ENCODE measurements at places on chromosomes 1 and 21.

GRCh38 chr1:1274299-1274930, 761 bp upstream of the UBE2J2 start:
- no peak for DNase-seq

- DNase-seq = no peak
These were observed 14.1 kb downstream of the HIPK1 start for GRCh38 chr1:113943028-113943811.

DNA sequence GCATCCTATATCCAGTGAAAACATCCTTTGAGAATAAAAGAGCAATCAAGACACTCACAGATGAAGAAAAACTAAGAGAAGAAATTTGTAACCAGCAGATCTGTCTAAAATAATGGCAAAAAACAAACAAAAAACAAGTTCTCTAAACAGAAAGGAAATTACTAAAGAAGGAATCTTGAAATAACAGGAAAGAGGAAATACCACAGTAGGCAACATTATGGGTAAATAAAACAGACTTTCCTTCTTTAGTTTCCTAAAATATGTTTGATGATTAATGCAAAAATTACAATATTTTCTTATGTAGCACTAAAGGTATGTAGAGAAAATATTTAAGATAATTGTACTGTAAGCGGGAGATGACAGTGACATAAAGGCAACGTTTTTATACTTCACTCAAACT, 23.5 kb downstream of the SLC19A1 start:
- DNase-seq = no peak

DNA sequence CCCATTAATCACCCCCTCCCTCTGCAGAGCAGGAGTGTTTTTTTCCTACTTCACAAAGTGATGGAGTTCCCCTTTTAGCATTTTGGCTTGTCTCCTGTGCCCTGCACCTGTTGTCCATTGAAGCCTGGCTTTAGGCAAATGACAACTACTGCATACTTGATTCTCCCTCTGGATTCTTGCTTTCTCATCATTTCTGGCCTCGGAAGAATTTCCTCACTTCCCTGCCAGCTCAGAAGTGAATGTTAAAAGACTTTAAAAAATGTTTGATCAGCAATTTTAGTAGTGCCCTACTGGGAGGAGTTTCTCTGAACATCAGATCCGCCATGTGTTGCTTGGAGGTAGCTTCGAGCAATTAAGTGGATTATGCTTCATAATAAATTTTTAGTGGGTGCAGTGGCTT, 28.1 kb downstream of the RCOR3 start:
- DNase-seq = no peak

- no peak for DNase-seq
These were observed 64.4 kb downstream of the PHTF1 start for GRCh38 chr1:113694910-113695309.

DNA sequence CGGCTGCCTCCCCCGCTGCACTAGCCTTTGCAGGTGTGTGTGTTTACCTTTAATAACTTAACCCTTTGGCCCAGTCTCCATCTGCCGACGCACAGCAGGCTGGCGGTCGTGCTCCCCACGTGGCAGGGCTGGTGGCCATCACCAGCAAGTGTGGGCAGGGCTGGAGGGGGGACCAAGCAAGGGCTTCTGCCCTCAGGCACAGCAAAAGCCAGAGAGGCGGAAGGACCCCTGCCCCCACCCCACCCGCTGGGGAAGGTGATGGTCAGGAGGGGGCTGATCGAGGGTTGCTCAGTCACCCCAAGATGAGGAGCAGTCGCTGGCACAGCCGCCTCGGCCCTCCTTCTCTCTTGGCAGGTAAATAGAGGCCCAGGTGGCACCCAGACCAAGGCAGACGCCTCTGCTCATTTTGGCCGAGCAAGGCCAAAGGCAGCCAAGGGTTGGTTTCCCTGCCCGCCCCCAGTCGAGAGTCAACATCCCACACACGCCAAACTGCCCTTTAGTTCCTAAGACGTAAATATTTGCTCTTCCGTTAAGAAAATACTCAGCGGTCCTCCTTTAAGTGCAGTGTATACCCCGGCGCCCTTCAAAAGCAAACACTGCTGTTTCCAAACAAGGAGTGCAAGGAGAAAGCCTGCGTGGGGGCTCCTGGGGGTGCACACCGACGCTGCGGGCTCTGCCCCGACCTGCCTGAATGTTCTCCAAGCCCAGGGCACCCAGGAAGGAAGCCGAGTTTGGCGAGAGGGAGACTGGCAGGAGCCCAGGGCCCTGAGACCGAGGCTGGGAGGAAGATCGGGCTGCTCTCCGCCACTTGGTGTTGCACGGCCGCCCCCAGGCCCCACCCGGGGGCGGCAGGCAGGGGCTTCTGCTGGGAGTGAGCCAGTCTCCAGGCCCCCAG, 82.7 kb downstream of the SIK1 start:
- no peak for DNase-seq

- DNase-seq = no peak
These were observed 2.5 kb downstream of the WNT9A start for GRCh38 chr1:227944931-227945890.

DNA sequence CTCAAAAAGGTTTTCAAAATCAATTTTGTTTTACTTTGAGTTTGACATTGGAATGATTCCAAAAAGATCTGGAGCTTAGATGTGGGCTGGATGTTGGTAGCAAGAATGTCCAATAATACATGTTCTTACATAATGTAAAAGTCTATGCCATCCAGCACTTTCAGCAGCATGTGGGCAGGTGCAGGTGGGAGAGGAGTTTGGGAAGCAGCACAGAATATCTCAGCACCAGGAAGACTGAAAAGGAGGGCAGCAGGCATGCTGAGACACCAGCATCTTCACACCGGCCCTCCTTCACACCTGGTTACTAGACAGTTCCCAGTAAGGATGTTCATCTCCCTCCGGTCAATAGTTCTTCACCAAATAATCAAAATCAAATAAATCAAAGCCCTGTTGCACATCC, 166.6 kb downstream of the ZBTB18 start:
- DNase-seq = no peak

DNA sequence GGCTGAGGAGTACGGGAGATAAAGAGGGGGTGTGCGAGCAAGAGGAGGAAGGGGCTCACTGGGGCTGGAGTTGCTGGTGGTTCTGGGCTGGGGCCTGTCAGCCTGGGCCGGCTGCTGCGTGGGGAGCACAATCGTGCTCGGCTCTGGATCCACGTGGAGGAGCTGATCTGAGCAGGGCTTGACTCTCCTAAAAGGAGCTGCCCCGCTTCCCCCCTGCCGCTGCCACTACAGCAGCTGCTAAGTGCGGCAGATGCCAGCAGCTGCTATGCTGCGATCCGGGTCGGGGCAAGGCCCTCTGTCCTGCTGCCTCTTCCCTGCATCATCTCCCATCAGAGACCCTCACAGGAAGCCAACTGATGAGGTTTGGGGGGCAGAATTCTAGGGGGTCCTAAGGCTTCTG, 165.9 kb downstream of the PCBP3 start:
- no peak for DNase-seq

DNA sequence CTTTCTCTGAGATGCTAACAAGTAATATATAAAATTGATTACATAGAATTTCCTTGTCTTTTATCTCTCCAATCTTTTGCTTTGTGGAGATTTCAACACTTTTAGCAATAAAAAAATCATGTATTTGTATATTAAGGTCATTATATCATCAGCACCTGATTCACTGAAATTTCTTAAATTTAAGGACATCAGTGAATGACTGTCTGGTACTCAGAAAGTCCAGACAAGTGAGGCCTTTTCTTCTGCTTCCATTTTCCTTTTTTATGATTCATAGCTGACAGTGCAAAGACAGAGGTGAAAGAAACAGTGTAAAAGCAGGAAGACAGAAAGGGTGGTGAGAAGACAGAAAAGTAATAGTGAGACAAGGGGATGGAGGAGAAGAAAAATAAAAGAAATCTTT, 54.6 kb downstream of the FASLG start:
- DNase-seq = no peak

GRCh38 chr1:83961571-83962295, 37.2 kb downstream of the TTLL7 start:
- DNase-seq = no peak

DNA sequence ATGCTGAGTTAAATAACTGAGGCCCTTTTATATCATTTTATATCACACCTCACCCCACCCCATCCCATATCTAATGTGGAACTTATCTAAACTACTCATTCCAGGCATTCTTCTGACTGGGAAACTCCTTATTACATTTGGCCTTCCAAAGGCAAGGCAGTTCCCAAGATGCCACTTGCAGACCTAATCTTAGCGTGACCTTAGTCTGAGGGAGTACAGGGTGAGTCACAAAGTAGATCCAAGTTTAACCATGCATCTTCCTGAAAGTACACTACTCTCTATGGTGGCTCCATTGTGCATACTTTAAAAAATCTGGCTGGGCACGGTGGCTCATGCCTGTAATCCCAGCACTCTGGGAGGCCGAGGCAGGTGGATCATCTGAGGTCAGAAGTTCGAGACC, 353.6 kb upstream of the C1orf87 start:
- DNase-seq = no peak

- no peak for DNase-seq
These were observed 51.6 kb upstream of the ITPKB start for GRCh38 chr1:226790545-226791181.

DNA sequence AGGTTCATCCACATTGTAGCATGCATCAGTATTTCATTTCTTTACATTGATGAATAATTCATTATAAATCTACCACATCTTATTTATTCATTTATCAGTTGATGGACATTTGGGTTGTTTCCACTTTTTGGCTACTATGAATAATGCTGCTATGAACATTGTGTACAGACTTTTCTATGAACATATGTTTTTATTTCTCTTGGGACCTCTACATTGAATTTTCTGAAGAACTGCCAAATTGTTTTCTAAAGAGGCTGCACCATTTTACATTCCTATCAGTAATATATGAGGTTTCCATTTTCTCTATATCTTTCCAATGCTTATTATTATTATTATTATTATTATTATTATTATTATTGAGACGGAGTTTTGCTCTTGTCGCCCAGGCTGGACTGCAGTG, 81.3 kb upstream of the SELENON start:
- DNase-seq = no peak

DNA sequence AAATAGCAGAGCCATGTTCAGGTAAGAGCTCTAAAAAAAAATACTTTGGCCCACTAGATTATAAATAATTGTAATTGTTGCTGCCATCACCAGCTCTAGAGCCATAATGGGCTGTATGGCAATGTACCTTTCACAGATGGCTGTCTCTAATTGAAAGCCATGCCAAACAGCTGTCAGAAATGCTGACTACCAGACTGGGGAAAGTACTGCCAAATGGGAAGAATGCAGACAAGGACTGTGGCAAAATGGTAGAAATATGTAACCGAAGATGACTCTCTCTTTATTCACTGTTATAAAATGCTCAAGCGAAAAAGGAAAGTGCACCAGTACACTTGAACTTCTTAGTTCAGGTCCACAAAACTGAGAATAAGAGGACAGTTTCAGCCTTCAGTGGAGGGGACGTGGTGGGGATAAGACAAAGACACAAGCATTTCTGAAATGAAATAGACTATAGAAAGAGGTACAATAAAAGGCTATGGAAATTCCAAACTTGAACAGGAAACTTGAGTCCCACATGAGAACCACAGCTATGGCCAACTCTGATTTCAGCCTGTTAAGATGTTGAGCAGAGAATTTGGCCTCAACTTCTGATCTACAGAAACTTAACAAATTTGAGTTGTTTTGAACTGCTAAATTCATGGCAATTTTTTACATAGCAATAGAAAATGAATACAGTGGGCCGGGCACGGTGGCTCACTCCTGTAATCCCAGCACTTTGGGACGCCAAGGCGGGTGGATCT, 46.5 kb upstream of the LPGAT1 start:
- DNase-seq = no peak

DNA sequence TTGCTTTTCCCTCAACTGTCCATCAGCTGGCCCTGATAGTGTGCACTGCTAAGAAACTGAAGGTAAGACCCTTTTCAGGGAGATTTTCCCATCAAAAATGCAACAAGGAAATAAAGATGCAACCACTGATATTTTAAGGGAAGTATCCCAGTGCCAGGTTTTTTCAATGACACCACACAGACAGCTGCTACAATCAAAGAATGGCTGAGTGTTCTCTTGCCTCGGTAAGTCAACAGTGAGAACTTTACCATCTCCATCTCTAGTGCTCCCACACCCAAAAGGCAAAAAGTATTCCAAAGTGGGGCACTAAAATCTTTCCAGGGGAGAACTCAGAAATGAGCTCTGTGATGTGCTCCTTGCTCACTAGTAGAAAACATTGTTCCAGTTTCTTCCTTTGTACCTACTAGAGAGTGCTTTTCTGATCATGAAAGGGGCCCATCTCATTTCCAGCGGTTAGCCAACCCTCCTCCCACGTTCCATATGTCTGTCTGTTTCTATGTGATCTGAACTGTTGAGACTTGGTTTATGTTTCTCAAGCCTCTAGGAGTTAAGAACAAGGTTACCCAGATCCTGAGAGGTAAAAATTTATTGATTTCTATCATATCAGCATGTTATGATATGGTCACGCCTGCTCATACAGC, 67.6 kb upstream of the NEK2 start:
- no peak for DNase-seq

DNA sequence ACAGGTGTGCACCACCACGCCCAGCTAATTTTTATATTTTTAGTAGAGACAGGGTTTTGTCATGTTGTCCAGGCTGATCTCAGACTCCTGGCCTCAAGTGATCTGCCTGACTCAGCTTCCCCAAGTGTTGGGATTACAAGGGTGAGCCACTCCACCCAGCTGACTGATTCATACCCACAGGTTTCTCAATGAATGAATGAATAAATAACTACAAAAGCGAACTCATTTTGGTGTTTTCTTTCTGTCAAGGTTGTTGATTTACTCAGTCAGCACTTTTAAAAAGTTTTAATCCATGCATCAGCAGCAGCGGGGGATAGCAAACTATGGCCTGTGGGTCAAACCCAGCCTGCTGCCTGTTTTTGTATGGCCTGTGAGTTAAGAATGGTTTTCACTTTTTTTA, 217.5 kb downstream of the FAF1 start:
- DNase-seq = no peak

DNA sequence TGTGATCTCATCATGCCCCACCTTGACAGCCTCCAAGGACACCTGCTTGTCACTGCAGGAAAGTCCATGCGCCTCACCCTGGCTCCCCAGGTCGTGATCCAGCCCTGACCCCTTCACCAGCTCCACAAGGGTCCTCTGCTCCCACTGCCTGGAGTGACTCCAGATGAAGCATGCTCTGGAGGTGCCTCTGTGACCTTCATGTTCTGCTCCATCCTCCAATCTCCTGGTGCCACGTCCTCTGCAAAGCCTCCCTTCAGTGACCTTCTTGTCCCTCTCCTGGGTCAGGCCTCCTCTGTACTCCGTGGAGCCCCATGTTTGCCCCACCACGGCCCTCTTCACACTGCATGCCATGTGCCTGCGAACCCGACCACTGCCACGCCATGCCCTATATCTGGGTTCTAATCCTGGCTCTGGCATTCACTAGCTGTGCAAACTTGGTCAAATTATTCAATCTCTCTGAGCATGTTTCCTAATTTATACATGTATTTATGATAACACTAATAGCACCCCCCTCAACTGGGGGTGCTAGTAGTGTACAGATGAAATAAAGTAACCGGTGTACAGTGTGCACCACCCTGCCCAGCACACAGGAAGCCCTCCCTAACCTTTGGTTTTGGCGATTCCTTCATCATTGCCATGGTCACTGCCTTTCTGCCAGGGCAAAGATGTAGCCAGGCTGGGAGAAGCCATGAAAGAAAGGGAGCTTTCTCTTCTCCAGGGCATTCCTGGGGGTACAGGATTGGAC, 77.4 kb downstream of the STUM start:
- DNase-seq = no peak

- DNase-seq = no peak
These were observed 19.3 kb upstream of the ST3GAL3 start for GRCh38 chr1:43688109-43688387.

- no peak for DNase-seq
These were observed 26.4 kb upstream of the CLIC6 start for GRCh38 chr21:34642211-34643075.

GRCh38 chr21:21246007-21246406, 247.8 kb downstream of the NCAM2 start:
- no peak for DNase-seq
